NCI-H1092 (cell line): ENCODE measurements at places on chromosomes 12 and 14.
A peak's percentile ranks its signal among the peaks of the same experiment; 100 is the strongest.

- DNase-seq: no peak
Measured at GRCh38 chr12:75692876-75693275, 181.5 kb upstream of the KRR1 start.

DNA sequence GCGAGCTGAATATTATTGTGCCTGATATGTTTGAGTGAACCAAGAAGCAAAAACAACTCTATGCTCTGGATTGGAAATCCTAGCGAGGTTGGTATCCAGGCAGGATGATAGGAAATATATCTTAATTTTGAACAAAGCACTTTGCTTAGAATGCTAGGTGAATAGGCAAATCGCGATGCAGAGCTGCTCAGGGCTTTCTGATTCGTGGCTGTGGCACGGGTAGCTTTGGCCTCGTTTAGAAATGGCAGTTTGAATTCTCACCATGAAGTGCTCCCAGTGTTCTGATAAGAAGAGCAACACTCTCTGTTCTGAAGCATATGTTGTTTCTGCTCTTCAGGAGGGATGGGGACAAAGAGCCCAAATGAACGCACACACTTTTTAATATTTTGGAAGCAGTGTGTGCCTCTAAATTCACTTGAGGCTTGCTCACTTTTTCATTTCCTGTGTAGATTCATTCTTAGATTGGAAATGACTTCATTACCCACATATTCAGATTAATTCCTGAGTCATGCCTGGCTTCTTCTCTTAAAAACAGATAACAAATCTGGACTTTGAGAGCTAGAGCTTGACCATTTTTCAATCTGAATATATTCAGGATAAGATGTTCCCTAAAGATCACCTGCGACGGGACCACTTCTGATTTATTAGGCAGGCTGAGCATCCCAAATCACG lies 200.9 kb downstream of the RPAP3 start:
- no peak for DNase-seq

GRCh38 chr14:57863471-57863870 lies 2.4 kb downstream of the SLC35F4 start:
- no peak for DNase-seq

- DNase-seq: no peak
Measured at GRCh38 chr12:77861317-77861716, 30.6 kb downstream of the NAV3 start.

DNA sequence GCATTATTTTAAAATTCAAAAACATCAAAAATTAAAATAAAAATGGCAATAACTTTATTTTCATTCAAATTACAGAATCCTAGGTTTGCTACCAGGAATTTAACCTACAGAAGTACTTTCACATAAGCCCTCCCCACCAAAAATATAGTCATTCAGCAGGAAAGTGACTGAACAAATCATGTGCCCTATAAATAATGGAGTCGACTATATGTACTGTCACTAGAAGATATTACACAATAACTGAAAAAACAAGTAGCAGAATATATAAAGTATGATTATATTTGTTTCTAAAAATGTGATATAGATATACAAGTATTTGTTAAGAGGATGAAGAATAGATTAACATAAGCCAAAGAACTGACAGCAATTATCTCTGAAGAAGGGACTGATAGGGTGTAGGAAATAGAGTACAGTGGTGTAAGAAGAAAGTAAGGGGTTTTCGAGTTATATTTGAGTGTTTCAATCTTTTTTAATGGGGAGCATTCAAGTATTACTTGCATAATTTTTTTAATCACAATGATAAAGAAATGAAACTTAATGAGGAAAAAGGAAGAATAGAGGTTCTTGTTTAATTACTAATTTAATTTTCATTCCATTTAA lies 7.9 kb downstream of the C2CD5 start:
- DNase-seq: no peak

DNA sequence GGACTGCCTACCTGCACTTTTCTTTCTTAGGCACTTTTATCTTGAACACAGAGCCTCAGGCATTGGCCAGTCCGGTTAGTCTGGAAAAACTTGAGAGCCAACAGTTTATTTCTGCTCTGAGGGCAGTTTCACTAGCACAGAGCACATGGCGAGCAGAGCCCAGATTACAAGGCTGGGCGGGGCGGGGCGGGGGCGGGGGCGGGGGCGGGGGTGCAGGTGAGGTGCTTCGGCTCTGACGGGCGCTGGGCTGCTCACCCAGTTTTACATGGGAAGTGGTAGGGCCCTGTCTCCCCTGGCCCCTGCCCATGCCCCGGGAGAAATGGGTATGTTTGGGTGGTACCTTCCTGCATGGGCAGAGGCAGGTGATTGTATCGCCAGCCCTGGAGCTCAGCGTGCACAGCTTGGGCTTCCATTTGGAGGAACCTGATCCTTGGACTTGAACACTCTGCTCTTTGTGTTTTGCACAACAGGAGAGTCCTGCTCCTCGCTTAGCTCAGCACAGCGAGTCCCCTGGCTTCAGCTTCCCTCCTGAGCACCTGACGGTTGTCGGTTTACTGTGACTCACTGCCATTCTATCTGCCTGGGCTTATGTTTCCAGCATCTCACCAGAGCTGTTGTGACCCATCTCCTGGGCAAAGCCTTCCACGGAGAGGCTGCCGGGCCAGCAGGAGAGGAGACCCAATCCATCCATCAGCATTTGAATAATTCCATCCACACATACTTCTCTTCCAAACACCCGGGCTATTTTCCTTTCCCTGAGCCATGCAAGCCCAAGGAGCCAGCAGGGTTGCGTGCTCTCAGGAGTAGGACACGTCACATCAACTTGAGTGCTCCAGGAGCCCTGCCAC lies 108.5 kb downstream of the ARF6 start:
- no peak for DNase-seq

GRCh38 chr12:106760184-106760531 lies 14.3 kb upstream of the RIC8B start:
- no peak for DNase-seq

- DNase-seq: no peak
Measured at GRCh38 chr14:21308132-21308478, 28.2 kb downstream of the RPGRIP1 start.

- no peak for DNase-seq
Measured at GRCh38 chr14:32232481-32232880, 29.4 kb upstream of the RNU6-8 start.

DNA sequence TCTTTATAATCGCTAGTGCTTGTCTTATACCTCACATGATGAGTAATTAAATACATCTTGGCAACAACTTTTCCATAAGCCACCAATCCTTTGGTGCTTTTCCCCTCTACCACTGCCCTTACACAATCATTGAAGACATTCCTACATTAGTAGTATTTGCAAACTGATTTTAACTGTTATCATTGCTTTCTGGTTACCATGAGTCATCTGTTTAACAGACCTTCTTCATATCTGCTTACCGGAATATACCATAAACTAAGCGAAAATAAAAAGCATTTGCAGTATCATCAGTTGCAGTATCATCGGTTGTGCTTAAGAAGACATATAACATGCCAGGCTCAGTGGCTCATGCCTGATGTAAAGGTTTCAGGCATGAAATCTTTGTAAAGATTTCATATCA lies 54.8 kb upstream of the PLEKHA5 start:
- DNase-seq: no peak

DNA sequence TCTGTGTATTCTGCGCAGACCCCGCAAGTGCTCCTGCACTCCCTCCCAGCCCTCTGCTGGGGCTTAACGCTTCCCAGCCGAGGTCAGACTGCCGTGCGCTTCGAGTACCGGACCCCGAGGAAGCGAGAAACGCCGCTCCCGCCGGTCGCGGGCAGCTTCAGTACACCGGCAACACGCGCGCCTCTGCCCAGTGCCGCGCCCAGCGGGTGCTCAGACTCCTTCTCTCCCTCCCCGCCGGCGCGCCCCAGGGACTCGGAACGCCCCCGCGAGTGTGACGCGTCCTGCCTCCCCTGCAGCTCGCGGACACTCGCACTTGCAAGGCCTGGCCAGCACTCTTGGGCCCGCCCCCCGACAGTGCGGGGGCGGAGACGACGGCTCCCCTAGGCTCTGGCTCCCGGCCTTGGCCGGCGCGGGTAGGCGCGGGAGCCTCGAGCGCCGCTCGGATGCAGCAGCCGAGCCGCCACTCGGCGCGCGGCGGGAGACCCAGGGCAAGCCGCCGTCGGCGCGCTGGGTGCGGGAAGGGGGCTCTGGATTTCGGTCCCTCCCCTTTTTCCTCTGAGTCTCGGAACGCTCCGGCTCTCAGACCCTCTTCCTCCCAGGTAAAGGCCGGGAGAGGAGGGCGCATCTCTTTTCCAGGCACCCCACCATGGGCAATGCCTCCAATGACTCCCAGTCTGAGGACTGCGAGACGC lies at the start of gene PTGER2:
PTGER2 (plus strand) TSS at position 410 of the 692 bp plus-strand sequence; CDS start at position 647, 237 bp downstream.
- DNase-seq: peak; percentile 45

- DNase-seq: no peak
Measured at GRCh38 chr14:75646762-75647161, 13.9 kb downstream of the ERG28 start.

DNA sequence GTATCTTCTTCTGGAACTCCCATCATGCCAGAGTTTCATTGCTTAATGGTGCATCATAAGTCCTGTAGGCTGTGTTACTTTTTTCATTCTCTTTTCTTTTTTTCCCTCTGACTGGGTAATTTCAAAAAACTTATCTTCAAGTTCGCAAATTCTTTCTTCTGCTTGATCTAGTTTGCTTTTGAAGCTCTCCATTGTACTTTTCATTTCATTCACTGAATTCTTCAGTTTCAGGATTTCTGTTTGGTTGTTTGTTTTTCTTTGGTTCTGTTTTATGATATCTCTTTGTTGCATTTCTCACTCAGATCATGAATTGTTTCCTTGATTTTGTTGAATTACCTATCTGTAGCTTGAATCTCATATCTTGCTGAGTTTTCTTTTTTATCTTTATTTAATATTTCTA lies 83.3 kb upstream of the PRMT8 start:
- DNase-seq: no peak

DNA sequence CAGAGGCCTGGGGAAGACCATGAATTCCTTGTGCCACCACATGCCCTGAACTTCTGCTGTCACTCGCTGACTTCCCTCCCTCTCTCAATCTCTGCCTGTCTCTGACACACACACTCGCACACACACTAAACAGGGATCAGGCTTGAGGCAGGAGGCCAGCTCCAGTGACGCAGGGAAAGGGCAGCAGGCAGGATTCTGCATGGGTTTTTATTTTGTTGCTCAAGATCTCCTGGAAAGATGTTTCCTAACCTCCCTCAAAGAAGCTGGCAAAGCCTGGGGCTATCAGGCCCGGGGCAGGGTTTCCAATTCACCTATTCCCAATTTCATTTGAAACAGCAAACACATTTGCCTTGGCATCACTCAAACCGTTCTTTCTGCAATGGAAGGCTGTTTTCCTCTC lies 27.7 kb upstream of the PEX5 start:
- DNase-seq: no peak

DNA sequence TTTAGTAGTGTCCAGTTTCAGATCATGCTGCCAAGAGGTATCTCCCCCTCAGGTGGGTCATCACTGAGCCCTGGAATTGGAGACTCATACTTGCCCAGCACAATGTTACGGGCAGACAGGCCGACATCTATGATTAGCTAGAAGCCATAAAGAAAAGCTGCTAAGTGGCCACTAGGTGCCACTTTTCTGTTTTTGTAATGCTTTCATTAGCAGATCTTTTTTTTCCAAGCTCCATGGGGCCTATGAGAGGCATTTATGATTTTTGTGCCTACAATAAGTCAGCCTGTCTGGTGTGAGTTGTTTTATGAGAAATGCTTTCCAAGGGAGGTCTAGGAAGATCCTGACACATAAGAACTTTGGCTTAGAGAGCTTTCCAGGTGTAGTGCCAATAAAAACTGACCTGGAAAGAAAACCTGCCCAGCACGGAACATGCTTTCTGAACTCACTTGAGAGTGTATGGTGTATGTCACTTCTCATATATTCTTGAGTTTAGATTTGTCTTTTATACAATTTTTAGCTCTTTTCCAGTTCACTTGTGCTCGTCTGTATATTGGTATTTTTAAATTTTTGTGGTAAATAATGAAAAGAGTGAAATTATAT lies 21.8 kb upstream of the SMCO2 start:
- no peak for DNase-seq

GRCh38 chr14:39302124-39302810 lies 68.6 kb downstream of the MIA2 start:
- no peak for DNase-seq

- no peak for DNase-seq
Measured at GRCh38 chr14:32075672-32076277, 1.3 kb upstream of the ARHGAP5 start.

DNA sequence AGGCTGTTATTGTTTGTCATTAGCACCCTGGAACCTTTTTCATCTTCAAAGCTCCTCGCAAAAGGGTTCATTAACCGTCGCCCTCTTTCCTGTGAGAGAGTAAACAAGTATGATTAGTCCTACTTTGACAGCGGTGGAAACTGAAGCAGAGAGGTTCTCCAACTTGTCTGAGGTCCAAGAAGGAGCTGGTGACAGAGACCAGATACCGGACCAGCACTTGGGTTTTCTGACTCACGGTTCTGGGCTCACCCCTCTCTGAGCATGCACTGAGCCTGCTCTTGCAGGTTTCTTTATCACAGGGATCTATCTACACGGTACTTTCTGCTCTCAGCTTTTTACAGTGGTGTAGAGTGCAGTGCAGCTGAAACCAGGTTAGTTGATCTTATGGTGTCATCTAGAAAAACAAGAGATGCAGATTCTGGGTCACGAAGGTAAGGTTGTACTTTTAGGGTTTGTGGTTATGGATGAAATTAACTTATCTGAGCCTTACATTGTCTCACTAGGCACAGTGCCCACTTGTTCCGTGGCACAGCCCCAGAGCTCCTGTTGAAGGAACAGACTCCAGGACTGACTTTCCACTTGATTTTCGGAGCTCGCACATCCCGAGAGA lies 62.1 kb downstream of the PPP2R5C start:
- no peak for DNase-seq

GRCh38 chr14:78162202-78162601 lies 8.0 kb upstream of the NRXN3 start:
- no peak for DNase-seq

- no peak for DNase-seq
Measured at GRCh38 chr14:100828031-100828769, 2.3 kb downstream of the MEG3 start.

GRCh38 chr12:80233926-80234325 lies 134.6 kb downstream of the OTOGL start:
- no peak for DNase-seq
